ENCODE measurements at places on chromosomes 11 and 22.
A peak's percentile ranks its signal among the peaks of the same experiment; 100 is the strongest.

GRCh38 chr22:17119481-17120202 lies 1.5 kb downstream of the TMEM121B start:
- DNase-seq = no peak

- DNase-seq = no peak
These were observed 303.0 kb downstream of the CADM1 start for GRCh38 chr11:115201111-115201792.

GRCh38 chr22:42626431-42626830 lies 11.7 kb upstream of the POLDIP3 start:
- DNase-seq = no peak

GRCh38 chr11:35148163-35148837 lies 9.3 kb downstream of the CD44 start:
- no peak for DNase-seq

DNA sequence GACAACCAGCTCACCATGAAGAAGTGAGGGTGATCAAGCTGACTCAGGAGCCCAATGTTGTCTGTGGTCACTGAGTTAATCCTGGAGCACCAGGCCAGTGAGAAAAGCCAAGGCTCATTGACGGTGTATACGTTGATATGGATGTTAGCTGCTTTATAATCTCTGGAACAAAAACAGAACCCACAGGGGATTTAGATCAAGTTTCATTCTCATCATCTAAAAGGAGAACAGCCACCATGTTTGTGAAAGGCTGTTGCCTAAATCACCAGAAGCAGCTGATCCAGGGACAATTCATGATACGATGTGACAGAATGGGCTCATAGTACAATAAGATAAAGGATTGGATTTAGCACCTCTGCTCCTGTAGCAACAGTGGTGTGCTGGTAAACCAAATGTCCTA lies 68.5 kb downstream of the GDPD4 start:
- no peak for DNase-seq

DNA sequence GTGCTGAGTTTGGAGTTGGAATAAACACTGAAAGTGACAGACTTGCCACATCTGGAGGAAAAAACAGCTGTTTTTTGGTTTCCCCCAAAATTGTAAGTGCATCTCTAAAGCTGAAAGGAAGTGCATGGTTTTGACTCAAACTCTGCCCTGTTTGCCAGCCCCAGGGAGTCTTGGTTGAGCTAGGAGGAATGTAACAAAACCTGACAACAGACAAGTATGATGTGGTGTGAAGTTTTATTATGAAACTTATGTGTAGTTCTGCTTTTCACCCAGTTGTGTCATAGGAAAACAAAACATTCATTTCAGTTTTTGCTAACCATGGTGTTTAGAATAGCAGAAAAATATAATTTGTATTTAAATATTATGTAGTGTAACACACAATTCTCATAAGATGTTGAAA lies 31.7 kb upstream of the PDE3B start:
- no peak for DNase-seq

DNA sequence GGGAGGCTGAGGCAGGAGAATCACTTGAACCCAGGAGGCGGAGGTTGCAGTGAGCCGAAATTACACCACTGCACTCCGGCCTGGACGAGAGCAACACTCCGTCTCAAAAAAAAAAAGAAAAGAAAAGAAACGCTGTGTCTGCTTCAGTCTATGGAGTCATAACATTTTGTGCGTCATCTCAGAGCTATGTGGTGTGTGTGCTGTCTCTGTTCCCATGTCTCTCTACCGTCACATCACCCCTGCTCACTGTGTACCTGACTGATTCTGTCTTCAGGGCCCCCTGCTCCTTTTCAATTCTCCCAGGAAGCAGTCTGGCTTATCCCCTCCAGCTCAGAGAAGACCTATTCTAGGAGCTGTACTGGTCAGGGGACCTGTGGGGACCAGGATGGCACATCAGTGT lies 7.0 kb downstream of the BACE1-AS start:
- no peak for DNase-seq

- DNase-seq = no peak
These were observed 92.3 kb downstream of the ANO3 start for GRCh38 chr11:26424255-26424654.

- DNase-seq = no peak
These were observed 96.1 kb downstream of the KIF18A start for GRCh38 chr11:28011813-28012212.

- no peak for DNase-seq
These were observed 189.0 kb upstream of the SYT13 start for GRCh38 chr11:45475173-45475572.

GRCh38 chr11:82675838-82676237 lies 57.8 kb downstream of the FAM181B start:
- no peak for DNase-seq

- no peak for DNase-seq
These were observed 359.9 kb downstream of the ETS1 start for GRCh38 chr11:128227466-128227865.

DNA sequence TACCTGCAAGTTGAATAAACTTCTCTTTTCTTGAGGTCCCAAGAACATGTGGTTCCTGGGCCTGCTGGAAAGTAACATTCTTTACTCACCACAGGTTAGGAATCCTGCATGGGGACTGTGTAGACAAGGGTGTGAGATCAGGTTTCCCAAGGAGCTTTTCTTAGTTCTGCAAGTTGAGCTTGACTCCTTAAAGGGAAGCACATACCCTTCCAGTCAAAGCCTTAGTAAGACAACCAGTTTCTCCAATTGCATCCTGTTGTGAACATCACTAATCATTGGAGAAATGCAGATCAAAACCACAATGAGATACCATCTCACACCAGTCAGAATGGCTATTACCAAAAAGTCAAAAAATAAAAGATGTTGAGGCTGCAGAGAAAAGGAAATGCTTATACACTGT lies 48.3 kb upstream of the PAK1 start:
- no peak for DNase-seq

DNA sequence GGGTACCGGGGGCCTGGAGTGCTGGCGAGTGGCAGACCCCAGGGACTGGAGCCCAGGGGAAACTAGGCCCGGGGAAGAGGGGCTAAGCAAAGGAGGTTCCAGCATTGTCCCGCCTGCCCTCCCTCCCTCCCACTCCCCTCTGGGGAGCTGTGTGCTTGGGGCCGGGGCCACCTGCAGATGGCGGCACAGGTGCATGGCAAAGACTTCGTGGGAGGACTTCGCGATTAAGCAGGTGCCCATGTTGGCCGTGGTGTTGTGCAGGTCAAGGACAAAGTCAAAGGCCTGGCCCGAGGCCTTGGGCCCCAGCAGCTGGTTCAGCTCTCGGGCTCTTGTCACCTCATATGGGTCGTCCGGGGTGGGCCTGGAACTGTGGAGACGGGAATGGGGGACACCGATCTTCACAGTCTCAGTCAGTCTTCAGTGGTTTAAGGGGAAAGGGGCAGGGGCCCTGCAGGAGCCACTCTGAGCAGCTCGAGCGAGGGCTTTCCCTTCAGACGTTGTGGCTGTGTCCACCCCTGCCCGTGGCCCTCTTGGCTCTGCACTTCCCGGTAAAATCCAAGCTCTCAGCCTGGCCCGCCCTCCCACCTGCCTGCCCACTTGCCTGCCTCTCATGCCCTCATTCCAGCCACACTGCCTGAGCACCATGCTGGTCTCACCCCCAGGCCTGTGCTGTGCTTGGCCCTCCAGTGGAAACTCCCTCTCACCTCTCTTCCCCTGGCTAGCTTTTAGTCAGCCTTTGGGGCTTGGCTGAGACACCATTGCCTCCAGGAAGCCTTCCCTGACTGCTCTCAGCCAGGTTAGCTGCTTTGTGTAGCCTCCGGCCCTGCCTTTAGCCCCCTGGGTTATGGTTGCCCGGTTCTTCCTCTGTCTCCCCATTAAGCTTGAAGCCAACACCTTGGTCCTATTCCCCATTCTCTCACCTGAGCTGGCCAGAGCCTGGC lies 4.7 kb downstream of the ACY3 start:
- DNase-seq = no peak

GRCh38 chr11:8501836-8502235 lies 92.2 kb downstream of the STK33 start:
- DNase-seq = no peak

DNA sequence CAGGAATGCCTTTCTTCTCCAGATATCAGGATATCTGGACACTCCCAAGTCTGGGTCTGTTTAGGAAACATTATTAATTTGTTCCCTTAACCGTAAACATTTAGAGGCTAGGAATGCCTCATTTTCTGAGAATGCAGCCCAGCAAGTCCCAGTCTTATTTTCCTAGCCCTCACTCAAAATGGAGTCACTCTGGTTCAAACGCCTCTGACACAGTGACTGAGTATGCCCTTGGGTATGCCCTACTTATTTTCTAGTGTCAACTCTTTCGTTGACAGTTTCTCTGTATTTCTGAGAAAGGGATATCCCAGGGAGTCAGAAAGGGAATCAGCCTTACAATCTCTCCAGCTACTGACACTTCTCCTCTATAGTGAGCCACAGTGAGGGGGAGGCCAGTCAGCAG lies 16.0 kb upstream of the CCDC81 start:
- no peak for DNase-seq

DNA sequence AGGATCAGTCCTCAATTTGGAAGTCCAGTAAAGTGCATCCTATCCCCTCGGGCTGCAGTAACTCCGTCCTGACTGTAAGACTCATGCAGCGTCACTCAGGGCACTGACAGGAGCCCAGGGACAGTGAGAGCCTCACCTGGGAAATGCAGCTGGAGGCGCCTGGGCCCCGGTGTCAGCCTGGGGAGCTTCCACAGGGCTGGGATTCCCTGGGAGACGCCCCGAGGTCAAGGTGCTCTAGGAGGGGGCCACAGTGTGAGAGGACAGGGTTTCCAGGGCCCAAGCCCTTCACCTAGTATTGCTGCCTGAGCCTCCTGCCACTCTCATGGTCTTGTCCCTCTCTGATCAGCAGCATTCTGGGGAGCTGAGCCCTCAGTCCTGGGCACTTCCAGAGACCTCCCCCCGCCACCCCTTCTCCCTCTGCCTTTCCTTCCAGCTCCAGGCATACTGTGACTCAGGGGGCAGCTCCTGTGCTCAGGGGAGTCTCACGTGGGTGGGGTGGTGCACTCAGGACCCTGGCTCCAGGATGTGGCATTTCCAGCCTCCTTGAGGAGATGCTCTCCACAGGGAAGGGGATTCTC lies 99.1 kb upstream of the IGLL5 start:
- DNase-seq = no peak

- DNase-seq = no peak
These were observed 35.2 kb downstream of the PPP2R1B start for GRCh38 chr11:111730871-111731591.

- DNase-seq = no peak
These were observed 101.9 kb downstream of the MRTFA start for GRCh38 chr22:40534379-40535188.

GRCh38 chr11:13260201-13260962 lies 17.2 kb upstream of the BMAL1 start:
- DNase-seq = no peak

DNA sequence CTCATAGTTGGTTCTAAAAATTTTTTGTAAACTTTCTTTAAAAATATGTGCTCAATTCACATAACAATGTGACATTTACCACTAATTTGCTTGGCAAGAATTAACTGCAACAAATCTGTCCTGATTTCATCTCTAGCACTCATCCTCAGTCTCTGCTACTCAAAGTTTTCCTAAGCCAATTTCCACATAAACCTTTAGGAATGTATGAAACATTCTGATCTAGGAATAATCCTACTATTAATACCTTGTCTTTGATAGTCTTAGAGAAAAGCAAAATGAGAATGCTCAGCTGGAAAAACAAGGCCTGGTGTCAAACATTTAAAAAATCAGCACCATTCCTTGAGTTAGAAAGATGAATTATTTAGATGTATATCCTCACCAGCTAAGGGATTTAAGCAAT lies 114.3 kb downstream of the CD44 start:
- no peak for DNase-seq

GRCh38 chr11:32006799-32007388 lies 84.0 kb upstream of the RCN1 start:
- DNase-seq = no peak

GRCh38 chr11:33709466-33709865 lies 8.8 kb upstream of the C11orf91 start:
- DNase-seq = no peak

DNA sequence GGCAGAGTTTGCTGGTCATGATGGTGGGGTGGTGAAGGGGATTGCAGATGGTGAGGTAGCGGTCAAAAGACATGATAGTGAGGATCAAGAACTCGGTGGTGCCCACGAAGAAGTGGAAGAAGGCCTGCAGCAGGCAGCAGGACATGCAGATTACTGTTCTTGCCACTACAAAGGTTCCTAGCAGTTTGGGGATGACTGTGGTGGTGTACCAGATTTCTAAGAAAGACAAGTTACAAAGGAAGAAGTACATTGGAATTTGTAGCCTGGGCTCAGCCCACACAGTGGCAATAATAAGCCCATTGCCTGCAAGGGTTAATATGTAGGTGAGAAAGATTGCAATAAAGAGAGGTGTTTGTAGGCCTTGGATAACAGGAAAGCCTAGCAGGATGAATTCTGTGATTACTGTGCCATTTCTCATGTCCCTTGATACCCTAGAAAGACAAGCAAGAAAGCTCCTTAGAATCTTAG lies at the start of gene OR6X1:
OR6X1 (minus strand) TSS at position 418 of the 468 bp plus-strand sequence; CDS start at position 418, 0 bp downstream.
- no peak for DNase-seq

DNA sequence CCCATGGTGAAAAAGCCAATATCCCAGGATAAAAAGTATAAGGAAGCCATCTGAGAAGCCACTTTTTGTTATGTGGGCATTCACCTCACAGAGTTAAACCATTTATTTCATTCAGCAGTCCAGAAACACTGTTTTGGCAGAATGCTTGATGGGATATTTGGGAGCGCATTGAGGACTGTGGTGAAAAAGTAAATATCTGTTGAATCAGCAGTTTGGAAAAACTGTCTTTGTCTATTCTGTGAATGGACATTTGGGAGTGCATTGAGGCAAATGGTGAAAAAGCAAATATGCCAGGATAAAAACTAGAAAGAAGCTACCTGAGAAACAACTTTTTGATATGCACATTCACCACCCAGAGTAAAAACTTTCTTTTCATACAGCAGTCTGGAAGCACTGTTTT lies 276.2 kb upstream of the TRIM48 start:
- DNase-seq = no peak

GRCh38 chr11:131070365-131070764 lies 154.1 kb upstream of the SNX19 start:
- no peak for DNase-seq

GRCh38 chr11:73262851-73263495 lies 9.2 kb upstream of the P2RY6 start:
- DNase-seq = no peak

DNA sequence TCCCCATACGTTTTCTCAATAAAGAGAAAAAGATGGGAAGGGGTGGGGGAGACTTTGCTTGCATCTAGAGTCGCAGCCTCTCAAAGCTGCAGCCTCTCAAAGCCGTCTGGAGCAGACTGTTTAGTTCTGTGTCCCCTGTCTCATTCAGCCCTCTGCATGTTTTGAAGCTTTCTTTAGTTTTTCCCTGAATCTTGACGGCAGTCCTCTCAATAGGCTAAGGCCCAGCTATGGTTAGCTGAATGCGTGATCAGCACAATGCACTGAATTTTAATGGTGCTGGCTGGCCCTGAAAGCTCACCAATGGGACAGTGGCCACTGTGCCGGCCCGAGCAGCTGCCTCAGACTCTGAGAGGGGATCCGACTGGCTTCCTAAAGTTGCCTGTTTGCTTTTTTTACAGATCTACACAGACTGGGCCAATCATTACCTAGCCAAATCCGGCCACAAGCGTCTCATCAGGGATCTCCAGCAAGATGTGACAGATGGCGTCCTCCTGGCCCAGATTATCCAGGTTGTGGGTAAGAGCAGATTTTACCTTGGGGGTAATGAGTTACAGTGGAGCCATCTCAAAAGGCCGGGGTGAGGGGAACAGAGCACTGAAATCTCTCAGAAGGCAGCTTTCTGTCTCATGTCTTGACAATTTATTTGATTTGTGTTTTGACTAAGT lies 119.6 kb downstream of the NAV2 start:
- DNase-seq = peak; percentile 66

Measured in D721Med (cell line).